Stimulated activated CD8-positive, alpha-beta memory T cell treated with anti-CD3 and anti-CD28 coated beads, Interleukin-7, amount 100 ng/mL, for 1 hour (primary cell): ENCODE measurements at places on chromosomes 7 and 10.

- DNase-seq, result no peak
Observed at GRCh38 chr7:18610331-18610948, 114.9 kb downstream of the HDAC9 start.

DNA sequence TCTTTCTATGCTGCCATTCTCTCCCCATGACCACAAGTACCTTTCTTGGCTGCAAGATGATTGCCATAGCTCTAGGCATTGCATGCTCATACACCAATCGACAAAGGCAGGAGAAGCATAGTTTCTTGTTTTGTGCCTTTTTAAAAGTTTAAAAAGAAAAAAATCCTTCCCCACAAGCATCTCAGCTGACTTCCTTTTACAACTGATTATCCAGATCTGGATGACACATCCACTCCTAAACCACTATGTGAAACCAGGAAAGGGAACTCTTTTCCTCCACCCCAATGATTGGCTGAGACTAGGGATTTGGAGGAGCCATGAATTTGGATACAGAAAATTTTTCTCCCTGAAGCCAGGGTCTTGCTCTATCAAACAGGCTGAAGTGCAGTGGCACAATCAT is 14.5 kb upstream of the LRRC4 start:
- DNase-seq, result no peak

GRCh38 chr10:34526758-34527730 is 288.1 kb downstream of the PARD3 start:
- no peak for DNase-seq

GRCh38 chr10:33209802-33210201 is 124.7 kb downstream of the NRP1 start:
- DNase-seq, result no peak

DNA sequence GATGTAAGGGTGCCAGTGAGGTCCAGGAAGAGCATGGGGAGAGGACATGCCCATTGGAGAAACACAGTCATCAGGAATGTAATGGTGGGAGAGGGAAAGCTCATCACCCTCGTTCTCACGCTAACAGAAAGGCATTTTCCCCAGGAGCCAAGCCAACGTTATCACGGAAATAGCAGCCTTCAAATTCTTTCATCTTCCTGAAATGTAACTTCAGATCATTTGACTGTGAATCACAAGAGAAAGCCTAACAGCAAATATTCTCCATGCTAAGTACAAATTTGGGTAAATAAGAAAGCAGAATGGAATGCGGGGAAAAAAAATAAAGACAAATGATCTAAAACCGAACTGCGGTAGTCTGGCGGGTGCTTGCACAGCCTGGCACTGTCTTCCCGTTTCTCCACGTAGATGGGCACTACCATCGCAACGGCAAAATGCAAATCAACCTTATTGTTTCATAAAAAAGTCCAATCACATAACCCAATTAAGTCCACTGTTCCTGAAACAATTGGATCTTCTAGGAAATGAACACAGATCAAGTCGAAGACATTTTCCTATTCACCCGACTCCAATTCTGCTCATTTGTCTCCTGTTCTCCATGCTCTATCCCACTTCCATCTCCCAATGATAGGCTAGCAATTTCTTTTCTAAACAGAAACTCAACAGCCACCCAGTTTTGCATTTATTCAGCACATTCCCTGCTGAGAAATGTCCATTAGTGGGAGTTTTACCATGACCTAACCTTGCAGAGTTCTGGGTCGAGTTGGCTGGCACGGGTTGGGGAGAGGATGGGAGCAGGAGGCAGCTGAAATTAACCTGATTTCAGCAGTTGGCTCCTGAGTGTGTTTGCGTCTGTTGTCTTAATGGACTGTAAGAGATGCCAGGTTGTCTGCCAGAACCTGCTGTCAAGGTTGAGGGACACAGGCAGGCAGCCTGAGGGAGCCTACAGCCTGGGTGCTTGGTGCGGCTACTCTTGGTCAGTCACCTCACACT is 74.6 kb upstream of the FRMD4A start:
- no peak for DNase-seq

GRCh38 chr10:86965986-86966654 is 2.2 kb upstream of the ADIRF start:
- DNase-seq, result no peak

DNA sequence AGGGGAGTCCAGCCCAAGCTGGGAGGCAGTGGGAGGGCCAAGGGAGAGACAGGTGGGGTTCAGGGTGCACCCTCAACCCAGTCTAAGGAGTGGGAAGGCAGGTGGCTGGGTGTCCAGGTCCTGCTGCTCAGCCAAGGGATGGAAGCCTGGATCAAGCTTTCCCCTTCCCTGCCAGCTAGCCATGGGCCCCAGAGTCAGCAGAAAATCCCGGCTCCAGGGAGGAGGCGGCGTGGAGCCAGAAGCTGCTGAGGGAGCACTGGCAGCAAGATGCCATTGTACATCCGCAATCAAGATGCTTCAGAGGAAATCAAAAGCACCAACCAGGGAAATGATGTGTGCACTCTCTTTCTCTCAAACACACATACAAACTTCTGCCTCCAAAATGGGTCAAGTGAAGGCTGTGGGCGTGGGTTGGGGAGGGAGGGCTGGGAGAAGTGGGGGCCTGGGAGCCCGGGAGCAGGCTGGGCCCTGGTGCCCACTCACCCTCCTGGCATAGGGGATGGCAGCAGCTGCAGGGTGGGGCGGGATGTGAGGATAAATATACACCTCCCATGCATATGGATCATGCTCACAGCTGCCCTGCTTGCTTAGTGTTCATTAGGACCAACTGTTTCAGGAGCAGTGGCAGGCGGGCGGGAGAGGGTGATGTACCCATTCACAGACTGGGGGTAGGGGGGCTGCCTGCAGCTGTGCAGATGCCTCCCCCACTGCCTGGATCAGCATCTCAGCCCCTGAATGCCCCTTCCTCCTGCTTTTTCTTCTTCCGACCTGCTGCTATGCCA is 24.2 kb downstream of the TRIM8 start:
- DNase-seq, result no peak

GRCh38 chr10:54194806-54195205 is 606.2 kb downstream of the PCDH15 start:
- no peak for DNase-seq

- DNase-seq, result no peak
Observed at GRCh38 chr7:107332488-107333269, 137.2 kb upstream of the GPR22 start.

GRCh38 chr7:28083164-28083997 is 97.2 kb downstream of the JAZF1 start:
- no peak for DNase-seq

GRCh38 chr7:50226145-50226544 is 78.4 kb upstream of the IKZF1 start:
- no peak for DNase-seq
